H54 (cell line): ENCODE measurements at places on chromosomes 2 and 18.
A peak's percentile ranks its signal among the peaks of the same experiment; 100 is the strongest.

GRCh38 chr2:164126960-164127660 is 391.3 kb upstream of the FIGN start:
- no peak for DNase-seq

DNA sequence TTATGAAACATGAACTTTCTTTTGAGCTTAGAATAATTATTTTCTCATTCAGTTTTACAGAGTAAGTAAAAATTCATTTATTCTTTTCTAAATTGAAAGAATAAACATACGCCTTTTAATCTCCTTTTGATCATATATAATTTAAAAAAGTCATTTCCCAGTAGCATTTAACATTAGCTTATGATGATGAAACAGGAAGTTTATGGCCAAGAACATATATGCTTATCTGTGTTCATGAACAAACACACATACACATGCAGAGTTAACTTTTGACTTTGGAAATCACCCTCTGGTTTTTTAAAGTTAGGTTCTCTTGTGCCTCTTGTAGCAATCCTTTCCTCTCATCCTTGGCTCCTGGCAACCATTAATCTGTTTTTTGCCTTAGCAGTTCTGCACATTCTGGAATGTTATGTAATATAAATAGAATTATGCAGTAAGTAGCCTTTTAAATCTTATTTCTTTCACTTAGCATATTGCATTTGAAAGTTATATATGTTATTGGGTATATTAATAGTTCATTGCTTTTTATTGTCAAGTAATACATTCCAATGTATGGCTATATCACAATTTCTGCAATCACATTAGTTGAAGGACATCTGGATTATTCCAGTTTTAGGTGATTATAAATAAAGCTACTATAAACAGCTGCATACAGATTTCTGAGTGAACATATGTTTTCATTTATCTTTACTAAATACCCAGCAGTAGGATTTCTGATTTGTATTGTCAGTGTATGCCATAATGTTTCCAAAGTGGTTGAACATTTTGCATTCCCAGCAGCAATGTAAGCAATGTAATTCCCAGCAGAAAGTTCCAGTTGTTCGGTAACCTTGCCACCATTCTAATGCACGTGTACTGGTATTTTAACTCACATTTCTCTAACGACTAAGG is 210.3 kb downstream of the ZRANB3 start:
- no peak for DNase-seq

DNA sequence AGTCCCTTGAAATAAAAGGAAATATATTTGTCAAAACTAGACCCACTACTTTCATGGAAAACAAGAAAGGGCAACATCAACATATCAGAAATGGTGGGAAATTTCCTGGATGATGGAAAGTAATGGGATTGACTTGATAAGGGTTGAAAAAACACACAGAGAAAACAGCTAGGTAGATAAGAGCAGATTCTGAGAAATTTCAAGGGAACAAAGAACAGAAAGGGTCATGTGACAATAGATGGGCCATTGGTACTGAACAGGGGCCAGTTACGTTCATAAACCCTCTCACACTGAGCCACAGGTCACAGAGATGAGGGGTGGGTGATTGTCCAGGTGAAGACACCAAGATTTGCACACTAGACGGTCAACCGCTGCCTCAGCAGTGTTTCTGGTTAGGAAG is 98.7 kb downstream of the QPCT start:
- DNase-seq: no peak

- DNase-seq: no peak
Observed at GRCh38 chr2:123521854-123522253, 503.2 kb upstream of the CNTNAP5 start.

- no peak for DNase-seq
Observed at GRCh38 chr2:71787108-71787415, 333.7 kb downstream of the DYSF start.

GRCh38 chr18:69759046-69759445 is 188.6 kb downstream of the CD226 start:
- no peak for DNase-seq

GRCh38 chr18:23059541-23060465 is 75.5 kb upstream of the CABLES1 start:
- DNase-seq: no peak

GRCh38 chr2:9757501-9758264 is 85.6 kb upstream of the TAF1B start:
- no peak for DNase-seq

GRCh38 chr2:164439885-164440284 is 181.4 kb downstream of the GRB14 start:
- DNase-seq: no peak

- no peak for DNase-seq
Observed at GRCh38 chr2:85151026-85151425, 17.8 kb downstream of the TCF7L1 start.

DNA sequence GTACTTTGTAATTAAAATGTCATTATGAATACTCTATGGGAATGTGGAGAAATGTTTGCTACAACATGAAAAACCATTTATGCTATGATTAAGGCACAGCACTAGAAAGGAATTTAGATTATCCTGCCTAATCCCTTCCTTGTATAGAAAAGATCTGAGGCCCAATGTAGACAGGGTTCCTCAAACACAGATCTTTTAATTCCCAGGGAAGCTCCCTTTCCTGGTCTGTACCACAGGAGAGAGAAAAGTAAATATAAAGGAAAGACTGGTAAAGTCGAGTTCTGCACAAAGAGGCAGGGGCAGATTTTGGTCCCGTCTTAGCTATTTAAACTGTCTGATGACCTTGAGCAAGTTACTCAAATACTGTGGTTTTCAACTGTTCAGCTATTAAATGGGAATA is 84.7 kb downstream of the ICA1L start:
- no peak for DNase-seq

- DNase-seq: no peak
Observed at GRCh38 chr2:216688731-216689340, 6.5 kb downstream of the IGFBP5 start.

GRCh38 chr2:229270551-229271410 is at the start of gene PID1:
TSS of gene PID1 (minus strand) at chr2:229271287. CDS start at chr2:229271043, 244 bp downstream.
- peak; percentile 71 for DNase-seq

DNA sequence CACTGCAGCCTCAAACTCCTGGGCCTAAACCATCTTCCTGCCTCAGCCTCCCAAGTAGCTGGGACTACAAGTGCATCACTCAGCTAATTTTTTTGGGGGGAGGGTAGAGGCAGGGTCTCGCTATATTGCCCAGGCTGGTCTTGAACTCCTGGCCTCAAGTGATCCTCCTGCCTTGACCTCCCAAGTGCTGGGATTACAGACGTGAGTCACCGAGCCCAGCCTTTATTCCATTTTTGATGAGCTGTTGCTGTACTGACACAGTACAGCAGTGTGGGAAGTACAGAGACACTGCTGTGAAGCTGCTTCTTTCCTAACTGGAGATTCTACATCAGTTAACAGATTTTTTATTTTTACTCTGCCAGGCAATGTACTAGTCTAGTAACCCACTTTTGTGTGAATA is 18.8 kb downstream of the PTRHD1 start:
- no peak for DNase-seq

- DNase-seq: no peak
Observed at GRCh38 chr2:31694444-31694843, 113.7 kb upstream of the SRD5A2 start.

- no peak for DNase-seq
Observed at GRCh38 chr2:156380117-156380645, 47.7 kb upstream of the NR4A2 start.

DNA sequence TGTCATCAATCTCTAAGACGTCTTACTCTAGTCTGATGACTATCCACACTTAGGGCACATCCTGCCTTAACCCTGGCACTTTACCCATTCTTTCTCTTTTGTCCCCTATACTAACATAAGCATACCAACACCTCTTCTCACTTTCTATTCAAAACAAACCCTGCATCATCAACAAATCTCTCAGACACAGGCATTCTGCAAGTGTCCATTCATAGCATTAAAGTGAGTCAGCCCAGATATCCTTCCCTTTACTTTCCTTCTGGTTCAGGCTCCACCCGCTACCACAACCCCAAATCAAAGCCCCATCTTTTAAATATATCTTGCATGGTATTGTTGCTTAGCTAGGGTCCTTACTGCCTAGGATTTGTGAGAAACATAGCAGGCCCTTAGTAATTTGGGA is 3.8 kb downstream of the GRB14 start:
- peak; percentile 72 for DNase-seq

DNA sequence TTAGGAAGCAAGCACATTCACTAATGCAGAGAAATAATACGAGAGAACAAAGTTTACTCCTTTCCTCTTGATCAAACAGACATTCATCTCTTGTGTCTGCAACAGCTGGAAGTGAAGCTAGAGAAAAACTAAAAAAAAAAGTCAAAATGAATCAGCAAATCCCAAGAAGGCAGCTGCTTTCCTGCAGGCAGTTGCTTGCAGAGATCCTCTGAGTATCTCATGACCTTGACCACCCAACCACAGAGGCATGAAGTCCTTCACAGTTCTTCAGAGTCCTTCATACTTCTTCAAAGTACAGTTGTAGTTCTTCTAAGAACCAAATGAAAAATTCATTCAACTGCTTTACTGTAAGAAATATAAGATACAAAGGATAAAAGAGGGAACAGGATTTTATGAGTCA is 97.2 kb upstream of the ACVR1C start:
- no peak for DNase-seq

- no peak for DNase-seq
Observed at GRCh38 chr2:26178746-26179436, 6.0 kb downstream of the GAREM2 start.

DNA sequence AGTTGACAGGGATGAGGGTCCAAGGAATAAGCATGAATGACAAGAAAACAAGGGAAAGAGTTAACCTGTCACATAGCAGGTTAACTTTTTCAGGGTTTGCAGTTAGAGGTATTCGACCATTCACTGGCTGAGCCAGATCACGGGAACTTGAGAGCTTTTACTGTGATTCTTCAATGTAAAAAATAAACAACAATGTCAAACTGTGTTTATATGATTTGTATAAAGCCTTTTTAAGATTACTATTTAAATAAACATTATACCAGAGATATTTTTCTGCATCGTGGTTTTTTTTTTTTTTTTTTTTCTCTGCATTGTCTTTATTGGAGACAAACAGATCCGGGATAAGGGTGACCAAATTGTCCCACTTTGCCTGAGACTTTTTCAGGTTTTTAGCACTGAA is 115.6 kb downstream of the NRP2 start:
- no peak for DNase-seq

DNA sequence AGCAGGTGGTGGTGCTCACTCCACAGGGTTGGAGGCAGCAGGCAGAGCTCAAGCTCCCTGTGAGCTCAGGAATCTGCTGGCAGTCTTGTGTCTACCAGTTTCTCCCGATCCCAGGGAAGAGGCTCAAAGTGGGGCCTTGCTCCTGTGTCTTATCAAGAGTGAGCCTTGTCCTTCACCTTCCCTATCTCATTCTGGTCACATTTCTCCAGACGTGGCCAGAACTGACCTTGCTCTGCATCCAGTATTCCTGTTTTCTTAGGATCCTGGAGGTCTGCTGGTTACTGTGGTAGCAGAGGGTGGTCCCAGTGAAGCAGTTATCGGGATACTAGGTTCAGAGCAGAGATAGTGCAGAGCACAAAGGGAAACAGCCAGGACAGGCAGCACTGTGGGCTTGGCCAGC is 47.1 kb upstream of the ASB18 start:
- no peak for DNase-seq

DNA sequence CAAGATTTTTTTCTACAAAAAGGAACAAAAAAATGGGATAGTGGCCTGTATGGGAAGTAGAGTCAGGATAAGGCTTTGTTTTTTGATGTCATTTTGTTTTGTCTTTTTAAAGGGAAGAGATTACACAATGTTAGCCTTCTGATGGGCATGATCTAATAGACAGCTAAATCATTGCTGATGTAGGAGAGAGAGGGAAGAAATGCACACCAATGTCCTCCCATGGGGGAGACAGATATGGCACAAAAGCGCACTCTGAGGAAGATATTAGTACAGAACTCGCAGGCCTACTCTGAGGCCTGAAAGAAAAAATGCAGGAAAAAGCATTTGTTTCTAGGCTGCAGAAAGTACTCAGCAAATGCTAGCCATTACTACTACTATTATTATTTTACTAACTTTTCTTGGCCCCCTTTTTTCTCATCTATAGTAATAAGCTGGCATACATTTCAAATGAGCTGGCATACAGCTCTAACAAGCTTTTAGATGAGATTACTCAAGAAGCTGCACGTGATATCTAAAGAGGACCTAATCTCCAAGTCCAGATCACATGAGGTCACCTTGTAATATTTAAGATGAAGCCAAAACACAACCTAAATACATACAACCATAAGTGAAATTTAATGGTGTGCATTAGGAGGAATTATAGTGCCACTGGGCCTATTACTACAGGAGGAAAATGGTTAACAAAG is 269.4 kb upstream of the TANK start:
- DNase-seq: no peak

GRCh38 chr2:84771251-84771650 is 109.6 kb downstream of the TRABD2A start:
- no peak for DNase-seq

- peak; percentile 14 for DNase-seq
Observed at GRCh38 chr2:157246765-157247407, 10.6 kb upstream of the GALNT5 start.

- DNase-seq: peak; percentile 51
Observed at GRCh38 chr2:84493514-84493913, 22.8 kb upstream of the DNAH6 start.

DNA sequence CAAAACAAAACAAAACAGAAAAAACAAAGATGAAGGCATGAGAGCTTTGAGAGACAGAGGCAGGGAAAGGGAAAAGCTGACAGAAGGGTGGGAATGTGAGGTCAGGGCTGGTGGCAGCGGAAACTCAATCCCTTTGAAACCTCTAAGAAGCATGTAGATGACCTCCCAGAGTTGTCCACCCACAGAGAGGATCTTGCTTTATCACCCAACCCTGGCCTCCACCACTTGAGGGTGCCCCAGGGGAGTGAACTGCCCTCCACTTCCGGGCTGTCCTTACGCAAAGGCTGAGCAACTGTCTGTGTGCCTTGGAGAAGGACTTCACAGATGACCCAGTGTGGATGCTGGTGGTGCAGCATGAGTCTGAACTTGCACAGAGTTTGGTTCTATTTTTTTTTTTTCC is 26.7 kb downstream of the PDCL3 start:
- DNase-seq: no peak

DNA sequence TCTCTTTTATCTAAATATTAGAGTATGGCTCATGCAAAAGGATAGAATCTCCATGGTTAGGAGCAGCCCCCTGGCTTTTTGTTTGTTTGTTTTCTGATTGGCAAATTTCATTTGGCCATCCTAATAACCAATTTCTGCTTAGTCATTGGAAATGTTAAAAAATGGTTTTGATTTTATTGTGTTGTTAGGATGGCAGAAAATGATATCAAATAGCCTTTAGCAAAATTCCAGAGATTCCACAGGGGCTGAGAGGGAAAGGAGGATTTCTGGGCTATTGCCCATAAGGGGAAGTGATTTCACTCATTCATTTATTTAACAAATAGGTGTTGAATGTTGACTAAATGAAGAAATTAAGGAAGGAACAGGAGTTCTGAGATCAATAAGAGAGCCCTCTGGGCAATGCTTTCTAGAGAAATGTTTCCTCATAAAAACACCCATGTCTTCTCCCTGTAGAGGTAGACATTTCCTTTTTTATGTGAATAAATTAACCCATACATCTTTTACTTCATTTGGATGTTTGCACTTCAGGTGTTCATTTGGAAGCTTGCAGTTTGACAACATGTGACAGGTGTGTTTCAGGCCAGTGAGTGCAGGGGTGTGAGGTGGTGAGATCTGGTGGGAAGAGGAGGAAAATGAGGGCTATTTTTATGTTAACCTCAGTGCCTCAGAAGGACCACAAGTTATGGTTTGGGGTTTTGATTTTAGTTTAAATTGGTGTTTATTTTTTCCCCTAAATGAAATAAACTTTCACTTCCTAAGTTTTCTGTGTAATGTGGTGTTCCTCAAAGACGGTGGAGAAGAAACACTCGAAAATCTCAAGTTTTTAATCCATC is 61.7 kb upstream of the EPC2 start:
- DNase-seq: no peak

- DNase-seq: no peak
Observed at GRCh38 chr2:96157649-96158553, 12.7 kb upstream of the DUSP2 start.
